ENCODE measurements at places on chromosomes 7 and 10.

- DNase-seq = peak; percentile 42
These were observed 4.3 kb upstream of the YKT6 start for GRCh38 chr7:44196450-44196872.

DNA sequence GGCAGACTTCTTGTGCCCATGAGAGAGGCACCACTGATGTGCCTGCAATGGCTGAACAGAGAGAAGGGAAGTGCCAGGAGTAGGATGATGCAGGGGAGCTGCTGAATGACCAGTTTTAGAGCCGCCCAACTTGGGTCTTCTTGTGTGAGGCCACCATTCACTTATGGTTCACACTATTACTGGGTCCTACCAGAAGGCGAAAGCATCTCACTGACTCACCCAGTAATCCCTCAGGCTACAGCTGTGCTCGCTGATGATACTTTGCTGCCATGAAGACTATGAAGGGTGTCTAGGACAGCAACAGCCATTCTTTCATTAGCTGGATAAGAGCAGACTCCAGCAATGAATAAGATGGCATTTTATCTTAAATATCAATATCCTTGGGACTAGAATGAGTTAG, 47.6 kb downstream of the PLXNA4 start:
- no peak for DNase-seq

GRCh38 chr7:101952355-101953247, 135.2 kb downstream of the CUX1 start:
- peak; percentile 33 for DNase-seq

DNA sequence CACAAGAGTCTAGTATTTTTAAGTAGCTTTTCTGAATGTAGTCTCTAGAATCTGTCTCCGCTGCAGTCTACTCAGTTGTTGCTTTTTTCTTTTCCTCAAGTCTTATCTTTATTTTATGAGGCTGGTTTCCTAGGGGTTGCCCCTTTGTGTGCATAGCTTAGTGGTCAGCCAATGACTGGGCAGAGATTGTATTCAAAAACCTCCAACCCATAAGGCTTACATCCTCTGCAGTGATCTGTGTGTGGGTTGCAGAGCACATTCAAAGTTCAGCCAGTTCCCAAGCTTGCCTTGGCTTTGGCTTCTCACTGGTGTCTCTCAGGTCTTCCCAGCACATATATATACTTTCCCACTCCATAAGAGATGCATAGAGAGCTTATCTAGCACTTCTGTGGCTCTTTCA, 160.0 kb upstream of the TCF7L2 start:
- DNase-seq = no peak

GRCh38 chr10:114374053-114374791, 30.1 kb downstream of the AFAP1L2 start:
- no peak for DNase-seq

DNA sequence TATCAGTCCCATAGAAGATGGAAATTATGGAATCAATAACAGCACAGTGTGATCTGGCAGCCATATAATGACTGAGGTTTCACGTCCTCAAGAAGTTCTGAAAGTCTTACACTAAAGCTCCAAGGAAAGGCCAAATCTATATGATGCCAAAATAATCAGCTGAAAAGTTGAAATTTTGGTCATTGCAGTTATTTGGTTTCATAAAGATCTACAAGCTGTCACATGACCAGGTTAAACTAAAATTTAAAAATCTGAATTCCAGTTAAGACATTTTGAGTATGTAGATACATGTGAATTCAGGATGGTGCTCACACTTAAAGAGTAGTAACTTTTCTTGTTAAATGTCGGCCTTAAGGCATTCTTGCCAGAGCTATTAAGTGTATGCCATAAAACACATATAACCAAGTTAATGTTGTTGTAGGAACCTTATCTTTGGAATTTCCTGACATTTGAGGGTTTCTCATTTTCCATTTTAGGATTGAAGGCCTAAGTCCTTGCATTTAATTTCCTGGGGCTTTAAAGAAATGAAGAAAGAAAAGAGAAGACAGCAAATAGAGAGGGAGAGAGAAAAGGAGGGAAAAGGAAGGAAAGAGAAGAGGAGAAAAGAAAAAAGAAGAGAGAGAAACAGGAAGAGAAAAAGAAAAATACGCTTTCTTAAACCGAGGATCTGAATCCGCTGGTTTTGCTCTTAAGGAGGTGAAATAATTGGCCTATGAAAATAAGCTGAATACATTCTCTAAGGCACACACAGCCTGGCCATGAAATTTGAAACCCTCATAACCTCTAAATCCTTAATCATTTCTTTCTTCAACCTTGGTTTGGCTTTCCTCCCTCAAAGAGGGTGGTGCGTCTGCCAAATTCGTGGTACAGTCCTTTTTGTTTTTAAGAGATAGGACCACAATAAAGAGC, 43.8 kb downstream of the DENND2A start:
- DNase-seq = no peak

GRCh38 chr10:93416824-93417223, 65.3 kb downstream of the MYOF start:
- DNase-seq = no peak

DNA sequence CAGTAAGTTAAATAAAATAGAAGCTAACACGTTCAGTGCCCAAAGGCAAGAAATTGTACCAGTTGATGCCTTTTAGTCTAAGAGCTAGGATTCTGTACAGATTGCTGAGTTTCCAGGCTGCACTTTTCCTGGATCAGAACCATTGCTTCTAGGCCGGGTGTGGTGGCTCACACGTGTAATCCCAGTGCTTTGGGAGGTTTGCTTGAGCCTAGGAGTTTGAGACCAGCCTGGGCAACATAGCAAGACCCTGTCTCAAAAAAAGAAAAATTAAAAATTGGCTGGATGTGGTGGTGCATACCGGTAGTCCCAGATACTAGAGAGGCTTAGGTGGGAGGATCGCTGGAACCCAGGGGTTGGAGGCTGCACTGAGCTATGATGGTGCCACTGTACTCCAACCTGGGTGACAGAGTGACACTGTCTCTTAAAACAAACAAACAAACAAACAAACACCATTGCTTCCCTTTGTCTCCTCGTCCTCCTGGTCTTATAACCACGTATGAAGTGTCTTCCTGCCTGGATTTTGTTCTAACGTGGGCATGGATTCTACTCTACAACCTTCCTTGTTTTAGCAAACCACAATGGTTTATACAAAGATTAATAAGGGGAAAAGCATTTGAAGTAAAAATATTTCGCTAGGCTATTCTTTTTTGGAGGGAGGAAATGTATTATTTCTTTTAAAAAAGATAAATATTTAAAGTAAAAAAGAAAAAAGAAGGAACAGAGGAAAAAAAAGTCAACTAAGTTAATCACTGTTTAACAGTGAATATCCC, 9.7 kb upstream of the CCNY start:
- no peak for DNase-seq

DNA sequence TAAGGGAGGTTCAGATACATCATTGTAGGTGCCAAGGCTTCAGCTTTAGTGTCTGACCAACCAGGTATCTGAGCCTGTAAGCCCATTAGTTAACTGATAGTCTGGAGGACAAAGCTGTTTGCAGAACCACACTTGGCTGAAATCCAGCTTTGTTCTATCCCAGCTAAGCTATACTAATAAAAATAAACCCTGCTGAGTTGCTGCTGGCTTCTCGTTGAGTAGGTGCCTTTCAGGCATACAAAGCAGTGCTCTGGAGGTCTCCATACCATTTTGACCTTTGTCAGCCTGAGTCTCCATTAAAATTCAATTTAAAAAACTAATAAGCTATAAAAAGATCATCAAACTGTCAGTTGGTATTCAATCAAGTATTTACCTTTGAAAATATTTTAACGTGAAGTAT, 22.0 kb downstream of the CDCA7L start:
- no peak for DNase-seq

DNA sequence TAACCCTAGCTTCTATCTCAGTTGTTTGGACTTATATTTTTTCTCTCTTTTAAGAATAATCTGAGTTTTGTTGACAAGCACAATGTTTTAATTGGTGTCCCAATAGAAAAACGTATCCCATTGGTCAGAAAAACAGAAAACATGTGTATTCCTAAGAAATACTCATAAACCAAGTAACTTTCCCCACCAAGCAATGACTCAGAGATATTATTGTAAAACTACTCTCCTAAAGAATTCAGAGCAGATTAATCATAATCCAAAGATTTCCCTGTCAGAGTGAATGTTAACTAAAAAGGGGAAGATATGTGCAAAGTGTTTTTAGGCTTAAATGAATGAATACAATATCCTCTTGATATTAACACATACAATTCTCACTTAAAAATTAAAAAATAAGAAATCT, 29.4 kb upstream of the MBL2 start:
- peak; percentile 14 for DNase-seq

- DNase-seq = no peak
These were observed 2.6 kb upstream of the NEURL1 start for GRCh38 chr10:103490986-103491314.

GRCh38 chr10:36425131-36425797, 700.1 kb upstream of the ANKRD30A start:
- DNase-seq = no peak

DNA sequence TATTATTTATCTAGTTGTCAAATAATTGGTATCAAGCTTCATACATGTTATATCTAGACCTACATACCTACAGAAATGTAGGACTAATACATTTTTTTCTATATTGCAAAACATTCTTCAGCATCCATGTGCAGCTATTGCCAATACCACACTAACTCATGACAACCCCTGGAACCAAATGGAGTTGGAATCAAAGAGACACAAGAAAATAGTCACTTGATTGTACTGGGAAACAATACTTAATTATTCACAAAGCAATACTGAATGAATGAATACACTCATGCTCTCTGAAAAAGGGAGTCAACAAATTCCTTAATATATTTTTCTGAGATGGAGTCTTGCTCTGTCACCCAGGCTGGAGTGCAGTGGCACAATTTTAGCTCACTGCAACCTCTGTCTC, 10.4 kb upstream of the CFAP43 start:
- DNase-seq = no peak
